Cortex of kidney (tissue), 1 donor: ENCODE measurements at places on chromosomes 6 and 20.

- DNase-seq: no peak
Observed at GRCh38 chr6:131015630-131016263, 47.3 kb downstream of the EPB41L2 start.

DNA sequence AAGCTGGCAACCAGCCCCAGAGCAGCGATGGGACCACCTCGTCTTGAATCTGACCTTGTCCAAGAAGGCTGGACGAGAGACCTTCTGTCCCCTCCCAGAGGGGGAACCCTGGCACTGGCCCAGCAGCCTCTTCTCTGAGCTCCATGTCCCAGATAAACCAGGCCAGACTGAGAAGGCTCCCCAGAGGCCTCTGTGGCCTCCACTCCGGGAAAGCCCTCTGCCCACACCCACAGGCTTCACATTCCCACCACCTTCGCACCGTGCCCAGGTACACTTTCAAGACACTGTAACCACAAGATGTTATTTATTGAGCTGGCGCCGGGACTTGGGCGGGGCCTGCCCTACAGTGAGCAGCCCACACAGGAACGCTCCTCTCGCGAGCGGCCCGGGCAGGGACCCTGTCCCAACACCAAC, 33.2 kb downstream of the ADA start:
- DNase-seq: no peak

- DNase-seq: no peak
Observed at GRCh38 chr6:156963712-156964700, 186.8 kb downstream of the ARID1B start.

GRCh38 chr20:24995741-24996448, 3.3 kb upstream of the APMAP start:
- DNase-seq: no peak

- no peak for DNase-seq
Observed at GRCh38 chr6:2247664-2248063, 2.3 kb upstream of the GMDS start.

GRCh38 chr6:75550544-75551167, 51.0 kb upstream of the SENP6 start:
- DNase-seq: no peak

DNA sequence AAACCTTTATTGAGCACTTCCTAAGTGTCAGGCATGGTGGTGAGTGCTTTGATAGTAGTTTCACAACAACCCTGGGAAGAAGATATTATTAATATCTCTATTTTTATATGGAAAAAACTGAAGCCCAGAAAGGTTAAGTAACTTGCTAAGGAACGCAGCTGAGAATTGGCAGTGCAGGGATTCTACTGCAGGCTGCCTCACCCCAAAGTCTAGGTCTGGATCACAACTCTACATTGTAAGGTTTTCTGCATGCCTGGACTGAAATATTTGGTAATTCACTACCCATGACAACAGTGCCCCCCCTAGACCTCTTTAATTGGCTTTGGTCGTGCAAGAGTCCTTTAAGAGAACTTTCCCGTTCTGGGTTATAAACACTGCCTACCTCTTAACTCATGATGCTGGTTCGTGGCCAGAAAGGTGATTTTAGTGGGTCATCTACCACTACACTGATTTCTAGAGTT, 67.1 kb upstream of the KCNQ5 start:
- DNase-seq: no peak

DNA sequence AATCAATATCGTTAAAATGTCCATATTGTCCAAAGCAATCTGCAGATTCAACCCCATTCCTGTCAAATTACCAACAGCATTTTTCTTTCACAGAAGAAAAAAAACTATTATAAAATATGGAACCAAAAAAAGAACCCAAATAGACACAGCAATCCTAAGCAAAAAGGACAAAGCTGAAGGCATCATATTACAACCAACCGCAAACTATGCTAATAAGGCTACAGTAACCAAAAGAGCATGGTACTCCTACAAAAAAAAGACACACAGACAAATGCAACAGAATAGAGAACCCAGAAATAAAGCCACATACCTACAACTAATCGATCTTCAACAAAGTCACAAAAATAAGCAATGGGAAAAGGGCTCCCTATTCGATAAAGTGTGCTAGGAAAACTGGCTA, 49.2 kb downstream of the RNGTT start:
- no peak for DNase-seq

GRCh38 chr20:7371518-7372163, 568.6 kb downstream of the HAO1 start:
- DNase-seq: no peak

GRCh38 chr20:7449269-7449668, 491.0 kb downstream of the HAO1 start:
- DNase-seq: no peak

DNA sequence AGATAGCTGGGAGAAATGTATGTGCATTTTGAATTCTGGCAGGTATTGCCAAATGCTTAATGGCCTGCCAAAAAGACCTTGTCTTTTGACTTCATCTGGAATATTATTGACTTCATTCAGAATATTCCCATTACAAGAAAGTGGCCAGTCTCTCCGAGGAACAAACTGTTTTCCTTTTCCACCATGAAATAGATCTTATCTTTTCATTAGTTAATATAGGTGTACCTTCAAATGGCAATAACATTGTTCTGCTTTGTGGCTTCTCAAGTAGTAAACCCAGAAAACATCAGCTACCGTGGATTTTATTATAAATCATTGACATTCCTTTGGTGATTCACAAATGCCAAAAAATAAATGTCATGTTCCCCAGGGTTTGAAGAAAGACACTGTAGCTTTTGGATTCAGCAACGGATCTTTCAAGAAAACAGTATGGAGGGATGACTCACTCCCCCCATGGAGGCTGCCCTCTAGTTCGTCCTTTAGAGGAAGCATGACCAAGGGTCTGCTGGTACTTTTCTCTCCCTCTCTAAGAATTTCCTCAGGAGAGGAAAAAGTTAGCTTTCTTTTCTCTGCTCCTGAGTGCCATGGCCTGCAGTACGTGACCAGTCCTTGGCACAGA, 1.1 kb upstream of the RNF182 start:
- no peak for DNase-seq

DNA sequence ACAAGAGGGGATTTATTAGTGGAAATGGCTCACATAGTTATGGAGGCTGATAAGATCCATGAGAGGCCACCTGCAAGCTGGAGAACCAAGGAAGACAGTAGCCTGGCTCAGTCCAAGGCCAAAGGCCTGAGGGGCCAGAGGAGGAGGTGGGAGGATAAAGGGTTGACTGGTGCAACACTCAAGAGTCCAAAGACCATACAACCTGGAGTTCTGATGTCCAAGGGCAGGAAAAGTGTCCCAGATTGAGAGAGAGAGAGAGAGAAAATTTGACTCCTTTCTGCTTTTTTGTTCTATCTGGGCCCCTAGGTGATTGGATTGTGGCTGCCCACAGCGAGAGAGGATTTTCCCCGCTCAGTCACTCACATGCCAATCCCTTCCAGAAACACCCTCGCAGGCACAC, 8.0 kb downstream of the HLA-F start:
- DNase-seq: no peak
